ENCODE measurements at places on chromosomes 2 and 18.

- no peak for ATAC-seq
Observed at GRCh38 chr2:15603044-15603765, 11.5 kb downstream of the DDX1 start.

DNA sequence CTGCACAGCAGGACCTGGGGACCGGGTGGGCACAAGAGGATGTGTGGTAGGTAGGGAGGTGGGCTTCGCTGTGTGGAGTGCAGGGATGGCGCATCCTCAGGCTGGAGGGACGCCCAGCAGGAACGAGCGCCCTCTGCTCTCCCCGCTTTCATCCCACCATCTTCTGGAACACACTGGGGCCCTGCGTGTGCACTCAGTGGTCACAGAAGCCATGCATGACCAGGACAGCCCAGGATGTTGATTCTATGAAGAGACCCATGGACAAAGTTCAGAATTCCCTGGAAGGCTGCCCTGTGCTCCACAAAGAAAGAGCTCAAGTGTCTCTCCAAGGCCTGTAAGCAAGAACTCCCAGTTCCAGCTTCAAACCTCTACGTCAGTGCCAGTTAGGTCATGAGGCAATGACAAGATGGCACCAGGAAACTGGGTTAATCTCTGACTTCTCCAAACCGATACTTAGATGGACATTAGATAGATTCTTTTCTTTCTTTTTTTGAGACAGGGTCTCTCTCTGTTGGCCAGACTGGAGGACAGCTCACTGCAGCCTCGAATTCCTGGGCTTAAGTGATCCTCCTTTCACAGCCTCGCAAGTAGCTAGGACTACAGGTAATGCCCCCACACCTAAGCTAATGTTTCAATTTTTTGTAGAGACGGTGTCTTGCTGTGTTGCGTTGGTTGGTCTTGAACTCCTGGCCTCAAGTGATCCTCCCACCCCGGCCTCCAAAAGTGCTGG lies 3.4 kb downstream of the SLC66A2 start:
- ATAC-seq: no peak

GRCh38 chr2:70554338-70554892 lies 789 bp upstream of the TGFA start:
- no peak for ATAC-seq

- no peak for ATAC-seq
Observed at GRCh38 chr18:74243127-74243526, 48.6 kb downstream of the CYB5A start.

DNA sequence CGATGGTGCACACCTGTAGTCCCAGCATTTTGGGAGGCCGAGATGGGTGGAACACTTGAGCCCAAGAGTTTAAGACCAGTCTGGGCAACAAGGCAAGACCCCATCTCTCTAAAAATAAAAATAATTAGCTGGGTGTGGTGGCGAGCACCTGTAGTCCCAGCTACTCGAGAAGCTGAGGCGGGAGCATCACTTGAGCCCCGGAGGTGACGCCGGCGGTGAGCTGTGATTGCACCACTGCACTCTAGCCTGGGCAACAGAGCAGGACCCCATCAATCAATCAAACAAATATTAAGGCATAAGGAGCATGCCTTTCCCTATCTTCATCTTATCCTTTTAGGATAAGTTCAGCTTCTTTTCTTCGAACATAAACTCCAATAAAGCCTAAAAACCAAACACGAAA lies 1.1 kb downstream of the WDSUB1 start:
- ATAC-seq: no peak

DNA sequence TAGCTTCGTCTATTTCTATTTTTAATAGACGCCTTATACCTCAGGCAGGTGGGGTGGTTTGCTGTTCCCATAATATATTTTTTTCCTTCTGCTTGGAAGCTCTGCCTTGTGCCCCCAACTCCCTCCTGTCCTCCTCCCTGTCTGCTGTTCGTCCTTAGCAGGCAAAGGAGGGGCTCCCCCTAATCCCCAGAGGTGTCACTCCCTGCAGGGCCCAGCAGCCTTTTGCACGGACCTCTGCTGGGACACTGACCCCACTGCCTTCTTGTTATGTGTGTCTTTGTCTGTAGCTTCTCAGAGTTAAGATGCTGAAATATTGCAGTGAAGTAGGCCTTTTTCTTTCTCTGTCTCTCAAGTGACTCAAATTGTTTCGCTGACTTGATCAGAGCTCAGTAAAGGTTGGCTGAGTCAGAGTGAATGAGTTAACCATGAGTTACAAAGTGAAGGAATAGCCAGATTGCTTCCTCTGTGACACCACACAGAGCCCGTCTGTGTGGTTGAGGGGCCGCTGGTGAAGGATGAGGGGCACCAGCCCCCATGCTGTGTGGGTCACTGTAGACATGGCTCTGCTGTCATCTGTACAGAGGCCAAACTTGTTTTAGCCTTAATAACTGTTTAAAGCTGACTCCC lies 47.7 kb downstream of the PRKCE start:
- ATAC-seq: peak; percentile 71

DNA sequence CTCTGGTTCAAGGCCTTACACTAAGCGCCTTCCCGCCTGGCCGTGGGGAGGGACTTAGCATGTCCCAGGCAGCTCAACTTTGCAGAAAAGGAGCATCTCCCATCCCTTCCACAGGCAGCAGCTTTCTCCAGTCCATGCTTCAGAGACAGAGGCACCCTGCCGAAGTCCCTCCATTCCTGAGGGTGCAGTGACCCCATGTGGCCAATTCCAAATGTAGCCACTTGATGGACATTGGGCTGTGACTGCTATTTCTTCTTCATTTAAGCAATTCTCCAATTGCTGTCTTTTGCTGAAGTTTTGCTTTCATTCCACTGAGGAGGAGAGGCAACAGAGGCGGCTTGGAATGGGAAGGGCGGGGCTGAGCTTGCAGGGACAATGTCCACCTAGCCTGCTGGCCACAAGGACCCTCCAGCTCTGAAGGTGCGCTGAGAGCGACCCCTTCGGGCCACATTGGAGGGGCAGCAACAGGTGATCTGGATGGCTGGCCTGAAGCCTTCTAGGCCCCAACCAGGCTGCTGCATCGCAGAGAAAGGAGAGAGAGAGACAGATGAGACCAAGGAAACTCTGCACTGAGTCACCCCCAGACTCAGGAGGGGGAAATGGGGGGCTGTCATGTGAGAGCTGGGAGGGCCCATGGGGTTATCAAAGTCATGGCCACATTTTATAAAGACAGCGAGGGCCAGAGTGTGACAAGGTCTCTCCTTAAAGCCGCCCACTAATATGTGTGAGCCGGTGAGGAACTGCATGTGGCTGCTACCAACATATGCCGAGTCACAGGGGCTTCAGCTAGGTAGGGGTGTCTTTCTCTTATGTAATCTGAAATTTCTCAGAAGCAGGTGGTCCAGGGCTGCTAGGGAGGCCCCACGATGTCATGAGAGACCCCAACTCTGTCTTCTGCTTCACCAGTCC lies 61.3 kb downstream of the LONRF2 start:
- peak; percentile 41 for ATAC-seq

GRCh38 chr2:38948387-38948882 lies 58.8 kb downstream of the ARHGEF33 start:
- no peak for ATAC-seq

DNA sequence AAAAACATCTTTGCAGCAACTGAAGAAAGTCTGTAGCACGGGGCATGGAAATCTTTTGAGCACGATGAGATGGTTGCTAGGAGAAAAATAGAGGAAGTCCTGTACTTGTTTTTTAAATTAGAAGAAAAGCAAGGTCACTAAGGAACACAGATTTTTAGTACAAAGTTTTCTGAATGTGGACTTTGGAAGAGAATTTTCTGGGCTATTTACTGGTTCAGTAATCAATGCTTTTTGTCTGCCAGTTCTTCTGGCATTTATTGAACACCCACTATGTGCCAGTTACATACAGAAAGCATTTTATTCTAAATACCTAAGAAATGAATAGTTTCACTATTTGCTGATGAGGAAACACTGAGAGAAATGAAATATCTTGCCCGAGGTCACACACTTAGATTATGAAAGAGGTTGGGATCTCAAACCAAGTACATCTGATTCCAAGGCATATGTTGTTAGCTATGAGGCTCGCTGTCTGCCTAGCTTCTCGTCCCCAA lies 15.6 kb upstream of the MAP3K20 start:
- no peak for ATAC-seq

DNA sequence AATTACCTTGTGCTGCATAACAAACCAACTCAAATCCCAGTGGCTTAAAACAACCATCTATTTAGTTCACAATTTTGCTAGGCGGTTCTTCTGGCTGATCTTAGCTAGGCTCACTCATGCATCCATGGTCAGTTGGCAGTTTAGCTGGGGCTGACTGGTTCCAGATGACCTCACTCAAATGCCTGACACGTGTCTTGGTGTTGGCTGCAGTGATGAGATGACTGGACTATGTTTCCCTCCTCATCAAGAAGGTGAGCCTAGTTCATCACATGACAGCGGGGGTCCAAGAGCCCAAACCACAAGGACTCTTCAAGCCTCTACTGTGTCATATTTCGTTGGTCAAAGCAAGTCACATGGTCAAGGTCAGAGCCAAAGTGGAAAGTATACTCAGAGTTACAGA lies 42.7 kb upstream of the ACTR3 start:
- peak; percentile 30 for ATAC-seq

- no peak for ATAC-seq
Observed at GRCh38 chr2:225510796-225511195, 111.3 kb downstream of the NYAP2 start.

DNA sequence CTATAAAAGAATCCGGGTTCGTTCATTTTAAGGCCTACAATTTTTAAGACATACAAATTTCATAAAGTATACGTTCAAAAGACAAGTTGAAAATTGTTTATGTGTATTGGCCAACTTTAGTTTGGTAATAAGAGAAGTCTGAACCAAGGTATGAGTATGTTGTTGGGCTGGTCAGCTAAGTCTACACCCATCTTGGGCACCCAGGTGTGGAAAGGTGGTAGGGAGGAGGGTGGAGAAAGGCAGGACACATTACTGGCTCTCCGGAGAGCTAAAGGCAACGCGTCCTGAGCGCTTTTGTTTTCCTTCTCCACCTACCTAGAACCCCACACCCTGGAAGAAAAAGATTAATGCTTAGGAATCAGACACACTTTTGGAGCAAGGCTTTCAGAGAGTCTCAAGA lies 899 bp upstream of the PELI1 start:
- ATAC-seq: peak; percentile 49

- ATAC-seq: no peak
Observed at GRCh38 chr2:157056200-157056676, 201.3 kb upstream of the GALNT5 start.

DNA sequence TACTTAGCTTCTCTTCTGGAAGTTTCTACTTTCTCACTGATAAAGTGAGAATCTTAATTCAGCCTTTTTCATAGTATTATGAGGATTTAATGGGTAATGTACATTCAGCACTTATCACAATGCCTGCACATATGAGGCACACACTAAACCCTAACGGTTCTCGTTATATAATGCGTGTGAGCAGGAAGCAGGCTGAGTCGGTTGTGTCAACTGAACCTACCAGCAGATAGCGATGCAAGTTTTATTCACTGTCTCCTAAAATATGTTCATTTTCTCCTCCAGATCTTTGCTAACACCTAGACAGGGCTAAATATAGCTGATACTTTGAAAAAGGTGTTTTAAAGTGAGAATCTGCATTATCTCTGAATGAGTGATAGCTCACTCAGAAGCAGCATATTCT lies 201.6 kb downstream of the ALPK2 start:
- no peak for ATAC-seq

- no peak for ATAC-seq
Observed at GRCh38 chr2:23301136-23301535, 83.8 kb upstream of the KLHL29 start.

DNA sequence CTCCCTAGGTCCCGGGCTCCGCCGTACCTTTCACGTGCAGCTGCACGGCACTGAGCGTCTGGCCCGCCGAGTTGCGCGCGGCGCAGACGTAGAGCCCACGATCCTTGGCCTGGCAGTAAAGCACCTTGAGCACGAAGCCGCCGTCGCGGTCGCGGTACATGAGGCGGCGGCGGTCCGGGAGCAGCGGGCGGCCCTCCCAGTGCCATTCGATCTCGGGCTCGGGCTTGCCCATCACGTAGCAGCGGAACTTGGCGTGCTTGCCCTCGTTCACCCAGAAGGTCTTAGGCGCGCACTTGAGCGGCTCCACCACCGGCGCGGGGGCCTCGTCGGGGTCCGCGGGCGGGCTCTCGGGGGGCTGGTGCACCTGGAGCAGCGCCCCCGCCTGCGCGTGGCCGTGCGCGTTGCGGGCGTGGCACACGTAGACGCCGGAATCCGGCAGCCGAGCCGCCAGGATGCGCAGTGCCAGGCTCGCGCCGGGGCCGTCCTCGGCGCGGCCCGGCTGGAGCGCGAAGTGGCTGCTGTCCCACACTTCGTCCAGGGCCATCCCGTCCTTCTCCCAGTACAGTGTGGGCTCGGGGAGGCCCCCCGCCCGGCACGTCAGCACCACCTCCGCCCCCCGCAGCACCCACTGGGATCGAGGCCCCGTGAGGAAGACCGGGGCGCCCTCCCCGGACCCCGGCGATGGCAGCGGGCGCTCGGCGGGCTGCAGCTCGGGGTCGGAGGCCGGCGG lies 980 bp downstream of the OBSL1 start:
- peak; percentile 45 for ATAC-seq

GRCh38 chr2:162028511-162028910 lies 45.5 kb downstream of the DPP4 start:
- ATAC-seq: no peak

GRCh38 chr2:186017278-186017677 lies 278.7 kb downstream of the FSIP2 start:
- ATAC-seq: no peak

GRCh38 chr2:38665854-38666555 lies at the start of gene GALM:
Gene GALM, plus strand, starts transcription at chr2:38666114. Its CDS starts 48 bp downstream, at chr2:38666162.
- peak; percentile 69 for ATAC-seq

GRCh38 chr2:7966032-7966431 lies 715.8 kb upstream of the ID2 start:
- no peak for ATAC-seq

DNA sequence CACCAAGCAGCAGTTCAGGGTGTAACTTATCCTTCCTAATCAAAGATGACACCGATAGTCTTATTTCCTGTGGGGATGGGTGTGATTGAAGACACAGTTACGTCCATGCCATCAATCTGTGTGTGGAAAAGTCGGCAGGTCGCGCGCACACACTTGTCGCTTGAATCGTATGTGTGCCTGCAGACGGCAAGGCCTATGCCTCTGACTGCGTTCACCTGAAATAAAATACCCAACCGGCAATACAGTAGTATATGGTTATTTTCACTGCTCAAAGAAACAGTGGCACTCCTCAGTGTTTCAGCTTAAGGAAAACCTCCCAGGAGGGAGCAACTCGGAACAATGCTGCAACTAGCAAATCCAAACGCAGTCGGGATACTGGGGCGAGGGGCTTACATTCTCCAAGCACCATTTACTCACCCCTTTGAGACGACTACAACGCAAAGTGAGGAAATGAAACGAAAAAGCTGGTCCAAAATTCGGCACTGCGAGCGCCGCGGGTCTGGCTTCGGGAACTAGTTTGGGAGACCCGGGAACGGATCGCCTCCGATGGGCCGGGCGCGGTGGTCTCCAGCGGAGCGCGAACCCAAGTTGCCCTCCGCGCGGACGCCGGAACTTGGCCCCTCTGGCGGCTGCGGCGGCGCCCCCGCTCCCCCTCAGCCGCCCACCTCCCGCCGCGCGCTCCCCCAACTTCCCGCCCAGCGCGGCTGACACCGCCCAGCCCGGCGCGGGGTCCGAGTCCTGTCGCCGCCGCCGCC lies 675 bp downstream of the PRKD3 start:
- ATAC-seq: peak; percentile 37

Measured in esophagus mucosa (tissue), 1 donor.